ENCODE measurements at places on chromosomes 12 and 14.
A peak's percentile ranks its signal among the peaks of the same experiment; 100 is the strongest.

- DNase-seq, result no peak
Observed at GRCh38 chr14:104689881-104690711, 678 bp downstream of the INF2 start.

DNA sequence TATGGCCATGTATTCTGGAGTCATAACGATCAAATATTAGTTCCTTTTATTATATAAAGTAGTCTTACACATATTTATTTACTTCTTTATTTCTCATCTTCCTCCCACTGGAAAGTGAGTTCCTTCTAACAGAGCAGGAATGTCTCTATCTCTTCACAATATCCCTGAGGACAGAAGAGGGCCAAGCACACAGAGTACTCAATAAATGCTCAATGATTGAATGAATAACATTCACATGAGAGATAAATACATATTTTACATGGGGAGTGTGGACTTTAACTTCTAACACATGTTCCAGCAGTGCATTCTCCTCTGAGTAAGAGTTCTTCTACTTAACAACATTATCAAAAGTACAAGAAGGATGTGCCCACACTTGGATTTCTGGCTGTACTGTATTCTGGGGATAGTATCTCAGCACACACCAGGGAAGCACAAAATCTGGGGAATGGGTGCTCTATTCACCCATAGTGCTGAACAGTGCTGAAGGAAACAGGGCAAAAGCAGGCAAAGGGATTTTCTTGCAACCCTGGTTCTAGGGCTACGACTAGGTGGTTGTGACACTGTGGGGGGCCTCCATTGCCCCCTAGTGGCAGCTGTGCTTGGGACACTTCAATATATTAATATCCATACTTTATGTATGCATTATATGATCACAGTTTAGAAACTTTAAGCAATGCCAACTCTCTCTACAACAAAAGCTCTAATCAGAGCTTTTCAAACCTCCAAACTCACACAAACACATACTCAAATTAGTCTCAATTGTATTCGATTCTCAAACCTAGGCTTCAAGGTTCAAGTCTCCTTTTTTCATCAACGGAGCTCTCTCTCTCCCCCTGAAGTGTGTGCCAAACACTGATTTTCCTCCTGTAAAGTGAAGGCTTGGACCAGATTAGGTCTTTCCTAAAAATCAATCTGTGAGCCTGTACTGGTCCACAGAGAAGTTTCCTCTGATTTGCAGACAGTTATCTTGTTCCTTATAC, 115.5 kb downstream of the SLC2A13 start:
- DNase-seq, result peak; percentile 24

- DNase-seq, result no peak
Observed at GRCh38 chr14:21735639-21736307, 62.2 kb upstream of the OR4E1 start.

GRCh38 chr12:57616383-57617101, 5.3 kb downstream of the ARHGEF25 start:
- DNase-seq, result no peak

- no peak for DNase-seq
Observed at GRCh38 chr12:89251342-89252271, 100.7 kb downstream of the DUSP6 start.

GRCh38 chr12:110816248-110816647, 30.5 kb upstream of the CCDC63 start:
- DNase-seq, result no peak

GRCh38 chr12:112191840-112192321, 66.5 kb downstream of the TRAFD1 start:
- no peak for DNase-seq

DNA sequence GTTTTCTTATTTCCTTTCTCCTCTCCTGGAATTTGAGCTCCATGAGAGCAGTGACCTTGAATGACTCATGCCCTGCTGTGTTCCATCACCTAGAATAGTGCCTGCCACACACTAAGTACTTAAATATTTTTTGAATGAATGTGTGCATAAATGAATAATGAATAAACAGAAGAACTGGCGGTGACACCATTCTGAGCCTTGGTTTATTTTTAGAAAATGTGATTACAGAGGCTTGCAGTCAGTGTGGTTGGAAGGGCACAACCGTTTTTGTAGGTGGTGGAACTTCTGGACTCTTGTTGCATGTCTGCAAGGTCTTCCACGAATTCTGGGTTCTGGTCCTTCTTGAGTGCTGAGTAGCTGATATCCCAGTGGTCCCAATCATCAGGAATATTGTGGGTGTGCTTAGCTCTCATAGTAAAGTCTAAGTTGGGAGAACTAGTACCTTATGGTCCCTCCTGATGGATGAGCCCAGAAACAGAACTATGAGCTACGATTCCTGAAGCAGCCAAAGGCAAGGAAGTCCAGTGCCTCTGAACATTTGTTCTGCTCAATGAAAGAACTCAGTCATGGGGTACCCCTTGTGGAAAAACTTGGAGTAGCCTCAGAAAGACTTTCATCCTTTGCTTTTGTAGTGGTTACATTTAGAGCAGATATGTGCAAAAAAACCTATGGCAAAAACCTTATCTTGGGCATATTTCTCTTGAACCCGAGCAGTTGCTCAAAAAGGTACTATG, 28.8 kb upstream of the BHLHE41 start:
- no peak for DNase-seq

DNA sequence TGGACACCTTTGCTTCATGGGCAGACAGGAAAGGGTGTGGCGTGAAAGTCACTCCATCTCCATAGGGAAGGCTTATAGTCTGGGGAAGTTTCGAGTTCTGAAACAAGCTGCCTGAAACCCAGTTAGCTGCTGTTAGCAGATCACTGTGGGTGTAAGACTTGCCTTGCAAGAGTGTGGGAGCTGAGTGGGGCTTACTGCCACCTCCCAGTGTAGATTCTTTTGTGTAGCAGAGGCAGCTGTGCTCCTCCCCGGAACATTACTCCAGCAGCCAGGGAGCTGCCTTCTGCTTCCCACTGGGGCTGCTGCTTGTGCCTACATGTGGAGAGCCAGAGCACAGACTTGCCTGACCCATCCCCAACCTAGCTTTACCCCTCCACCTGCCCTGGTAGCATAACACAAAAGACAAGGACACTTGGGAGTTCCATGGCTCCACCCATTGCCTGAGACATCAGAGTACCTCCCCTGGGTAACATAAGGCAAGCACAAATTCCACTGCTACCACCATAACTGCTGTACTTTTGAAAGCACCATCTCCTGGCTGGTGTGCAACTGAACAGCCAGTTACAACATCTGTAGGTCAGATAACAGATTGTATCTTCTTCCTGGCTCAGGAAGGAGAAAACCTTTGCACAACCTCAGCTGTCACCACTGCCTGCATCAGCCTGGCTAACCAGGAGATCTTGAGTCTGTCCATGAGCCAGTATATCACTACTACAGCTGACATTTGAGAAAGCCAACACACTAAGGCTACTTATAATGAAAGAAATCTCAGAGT, 69.5 kb downstream of the ADAMTS20 start:
- DNase-seq, result no peak

DNA sequence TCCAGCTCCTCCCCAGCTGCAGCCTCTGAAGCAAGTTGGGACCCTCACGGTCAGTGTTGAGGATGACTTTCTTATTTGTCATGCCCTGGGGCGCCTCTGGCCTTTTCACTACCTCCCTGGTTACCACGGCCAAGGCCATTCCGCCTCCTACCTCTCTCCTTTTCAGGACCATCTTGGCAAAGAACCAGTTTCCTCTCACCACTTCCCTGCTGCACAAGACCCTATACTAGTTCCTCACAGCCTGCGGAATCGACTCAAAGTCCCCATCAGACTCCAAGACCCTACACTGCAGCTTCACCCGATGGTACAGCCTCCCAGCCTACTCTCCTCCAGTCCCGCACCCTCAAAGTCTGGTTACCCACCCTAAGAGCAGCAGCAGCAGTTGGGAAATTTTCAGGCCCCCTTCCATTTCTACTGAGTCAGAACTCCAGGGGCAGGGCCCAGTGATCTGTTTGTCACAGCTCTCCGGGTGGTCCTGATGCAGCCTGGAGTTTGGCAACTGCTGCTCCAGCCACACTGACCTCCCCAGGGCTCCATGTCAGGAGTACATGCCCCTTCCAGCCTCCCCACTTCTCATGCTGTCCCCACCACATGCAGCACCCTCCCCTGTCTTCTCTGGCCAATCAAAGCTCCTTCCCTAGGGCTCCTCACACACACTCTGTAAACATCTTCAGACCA, 5.4 kb downstream of the VWF start:
- no peak for DNase-seq

- no peak for DNase-seq
Observed at GRCh38 chr14:90535556-90536090, 138.8 kb downstream of the CALM1 start.
